ENCODE measurements at places on chromosomes 2 and 18. TPM values are rescaled to one million over a fixed set of nuclear protein-coding genes. Genes with fewer than 3 reads are reported as not detected.

PLGLB2 gene
- not detected for total RNA-seq

GREB1 gene
- total RNA-seq: 0.90 TPM

SPR gene
- total RNA-seq: 75.4 TPM

CPLX4 gene
- not detected for total RNA-seq

LRRFIP1 gene
- total RNA-seq: 121 TPM
